Smooth muscle cell of bladder (primary cell): ENCODE measurements at places on chromosomes 4 and X. TPM values are rescaled to one million over a fixed set of nuclear protein-coding genes. Genes with fewer than 3 reads are reported as not detected.

Gene CDX4
- total RNA-seq, result not detected in 2 replicates

Gene PLS3
- 249 and 338 TPM in 2 replicates for total RNA-seq

Gene CITED1
- total RNA-seq, result not detected in 2 replicates

Gene OTC
- not detected in 2 replicates for total RNA-seq

Gene TRIM60
- total RNA-seq, result not detected in 2 replicates

Gene HPGDS
- not detected in 2 replicates for total RNA-seq

Gene NPY2R
- under 0.01 TPM in 1 of 2 replicates, not detected in the other for total RNA-seq

Gene CYBB
- total RNA-seq, result under 0.01 TPM in 1 of 2 replicates, not detected in the other

Gene UCHL1
- 500 and 612 TPM in 2 replicates for total RNA-seq

Gene CFAP47
- under 0.01 and 0.37 TPM in 2 replicates for total RNA-seq

Gene CFP
- total RNA-seq, result 0.14 and 0.46 TPM in 2 replicates

Gene POF1B
- not detected in 2 replicates for total RNA-seq

Gene DCAF12L2
- under 0.01 TPM in 1 of 2 replicates, not detected in the other for total RNA-seq

Gene PABPC4L
- total RNA-seq, result 0.14 and 1.5 TPM in 2 replicates

Gene STPG2
- total RNA-seq, result 0.09 and 0.14 TPM in 2 replicates

Gene XAGE2
- not detected in 2 replicates for total RNA-seq

Gene FAT4
- 8.1 TPM in 2 replicates for total RNA-seq

Gene SATL1
- not detected in 2 replicates for total RNA-seq

Gene SLIT2
- 26.4 and 26.9 TPM in 2 replicates for total RNA-seq

Gene RTL3
- total RNA-seq, result not detected in 2 replicates

Gene AMTN
- total RNA-seq, result not detected in 2 replicates
